ENCODE measurements at places on chromosomes 16 and 17.

- no peaks in the 10 kb centered on the region for H3K36me3 ChIP-seq
- no peak overlapping the region for H3K4me3 ChIP-seq
- no peaks in the 10 kb centered on the region for H3K27me3 ChIP-seq
- no peaks in the 10 kb centered on the region for H3K4me1 ChIP-seq
- DNase-seq, result no peak
Observed at GRCh38 chr16:46743232-46743719, 4.9 kb downstream of the MYLK3 start.

DNA sequence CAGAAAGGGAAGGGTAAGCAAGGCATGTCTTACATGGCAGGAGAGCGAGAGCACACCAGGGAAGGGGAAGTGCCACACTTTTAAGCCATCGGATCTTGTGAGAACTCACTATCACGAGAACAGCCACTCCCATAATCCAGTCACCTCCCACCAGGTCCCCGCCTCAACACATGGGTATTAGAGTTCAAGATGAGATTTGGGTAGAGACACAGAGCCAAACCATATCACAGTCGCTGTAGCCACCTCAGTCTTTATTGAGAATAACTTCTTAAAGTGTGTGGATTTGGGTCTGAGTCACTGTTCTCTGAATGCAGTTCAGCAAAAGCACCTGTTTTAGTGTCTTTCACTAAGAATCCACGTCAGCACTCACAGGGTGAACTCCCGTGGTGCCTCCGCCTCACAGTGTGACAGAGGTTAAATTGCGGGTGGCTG is 195.2 kb upstream of the CHMP6 start:
- no peaks in the 10 kb centered on the region for H3K4me1 ChIP-seq
- peaks cover 6% of the 10 kb centered on the region for H3K36me3 ChIP-seq
- no peaks in the 10 kb centered on the region for H3K27me3 ChIP-seq
- DNase-seq, result no peak

- no peak overlapping the region for H3K4me3 ChIP-seq
- H3K36me3 ChIP-seq, result no peaks in the 10 kb centered on the region
- no peak for DNase-seq
- no peak overlapping the region for H3K27ac ChIP-seq
- H3K4me1 ChIP-seq, result no peaks in the 10 kb centered on the region
Observed at GRCh38 chr17:63289931-63290330, 156.2 kb downstream of the CYB561 start.

DNA sequence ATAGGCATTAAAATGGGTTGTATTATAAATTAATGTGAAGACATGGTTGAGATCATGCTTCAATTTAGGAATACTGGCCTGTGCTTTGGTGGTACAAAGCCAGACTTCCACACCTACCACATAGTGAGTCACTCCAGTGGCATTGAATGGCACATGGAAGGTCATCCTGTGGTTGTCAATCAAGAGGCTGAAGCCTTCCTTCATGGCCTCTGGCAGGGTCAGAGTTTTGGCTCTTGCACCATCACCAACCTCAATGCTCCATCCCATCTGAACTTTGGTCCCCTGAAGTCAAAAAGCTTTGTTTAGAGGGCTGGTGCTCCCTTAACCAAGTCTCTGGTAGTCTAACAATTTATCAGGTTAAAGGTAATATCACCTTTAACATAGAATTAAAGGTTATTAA is 6.1 kb downstream of the ZP2 start:
- H3K4me1 ChIP-seq, result no peaks in the 10 kb centered on the region
- no peaks in the 10 kb centered on the region for H3K36me3 ChIP-seq
- H3K27me3 ChIP-seq, result no peaks in the 10 kb centered on the region
- H3K4me3 ChIP-seq, result no peak overlapping the region
- DNase-seq, result no peak
- no peak overlapping the region for H3K27ac ChIP-seq

DNA sequence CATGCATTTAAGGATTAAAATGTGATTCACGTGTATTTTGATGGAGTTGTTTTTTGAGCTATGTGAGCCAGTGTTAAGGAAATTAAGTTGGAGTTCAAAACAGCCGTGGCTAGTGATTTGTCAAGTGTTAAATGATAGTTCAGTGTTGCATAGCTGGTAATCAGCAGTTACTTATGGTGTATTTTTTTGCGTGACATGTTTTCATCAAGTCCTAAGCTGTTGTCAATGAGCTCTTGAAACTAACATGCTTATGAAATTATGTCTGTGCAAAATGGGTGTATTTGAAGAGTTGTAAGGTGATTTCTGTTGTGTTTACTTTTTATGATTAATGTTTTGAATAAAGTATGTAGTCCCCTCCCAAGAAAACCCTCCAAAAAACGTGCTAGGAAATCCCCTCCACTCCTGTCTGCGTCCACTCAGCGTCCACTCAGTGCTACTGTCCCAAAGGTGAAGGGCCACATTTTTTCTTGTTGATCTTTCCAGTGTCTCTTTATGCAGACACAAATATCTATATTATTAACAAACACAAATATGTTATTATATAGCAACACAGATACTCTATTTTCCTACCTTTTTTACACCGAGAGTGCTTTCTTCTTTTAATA is 30.0 kb downstream of the USP10 start:
- H3K36me3 ChIP-seq, result no peaks in the 10 kb centered on the region
- no peak for DNase-seq
- H3K4me1 ChIP-seq, result peaks cover 59% of the 10 kb centered on the region
- H3K27ac ChIP-seq, result peak overlapping the region; percentile 39

DNA sequence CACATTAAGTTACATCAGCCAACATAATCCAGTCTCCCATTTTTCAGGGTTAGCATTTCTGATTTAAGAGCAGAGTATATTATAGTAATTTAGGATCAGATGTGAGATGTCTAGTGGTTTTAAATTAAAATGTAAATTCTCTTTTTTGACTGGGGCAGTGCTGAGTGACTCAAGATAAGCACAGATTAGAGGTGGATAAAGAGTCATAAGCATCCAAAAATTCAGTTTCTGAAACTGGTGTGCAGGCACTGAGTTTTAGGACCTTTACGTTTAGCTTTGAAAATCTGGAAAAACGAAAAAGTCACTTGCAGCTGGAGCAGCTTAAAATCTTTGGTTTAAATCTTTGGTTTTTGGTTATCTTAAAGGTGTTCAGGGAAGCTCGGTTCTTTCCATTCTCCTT is 190.7 kb downstream of the FTO start:
- DNase-seq, result no peak
- H3K27me3 ChIP-seq, result no peaks in the 10 kb centered on the region
- H3K36me3 ChIP-seq, result no peaks in the 10 kb centered on the region
- no peak overlapping the region for H3K4me3 ChIP-seq
- no peak overlapping the region for H3K27ac ChIP-seq
- peaks cover 8% of the 10 kb centered on the region for H3K4me1 ChIP-seq

- peaks cover 12% of the 10 kb centered on the region for H3K4me1 ChIP-seq
- H3K27me3 ChIP-seq, result no peaks in the 10 kb centered on the region
- DNase-seq, result no peak
- H3K36me3 ChIP-seq, result no peaks in the 10 kb centered on the region
- H3K27ac ChIP-seq, result no peak overlapping the region
Observed at GRCh38 chr16:81576696-81577095, 132.1 kb downstream of the CMIP start.
